Hematopoietic multipotent progenitor cell treated with erythropoietin and hydrocortisone succinate and interleukin-3 and kit ligand, for 8 days (in vitro differentiated cells): ENCODE measurements at places on chromosomes 5 and 9.

DNA sequence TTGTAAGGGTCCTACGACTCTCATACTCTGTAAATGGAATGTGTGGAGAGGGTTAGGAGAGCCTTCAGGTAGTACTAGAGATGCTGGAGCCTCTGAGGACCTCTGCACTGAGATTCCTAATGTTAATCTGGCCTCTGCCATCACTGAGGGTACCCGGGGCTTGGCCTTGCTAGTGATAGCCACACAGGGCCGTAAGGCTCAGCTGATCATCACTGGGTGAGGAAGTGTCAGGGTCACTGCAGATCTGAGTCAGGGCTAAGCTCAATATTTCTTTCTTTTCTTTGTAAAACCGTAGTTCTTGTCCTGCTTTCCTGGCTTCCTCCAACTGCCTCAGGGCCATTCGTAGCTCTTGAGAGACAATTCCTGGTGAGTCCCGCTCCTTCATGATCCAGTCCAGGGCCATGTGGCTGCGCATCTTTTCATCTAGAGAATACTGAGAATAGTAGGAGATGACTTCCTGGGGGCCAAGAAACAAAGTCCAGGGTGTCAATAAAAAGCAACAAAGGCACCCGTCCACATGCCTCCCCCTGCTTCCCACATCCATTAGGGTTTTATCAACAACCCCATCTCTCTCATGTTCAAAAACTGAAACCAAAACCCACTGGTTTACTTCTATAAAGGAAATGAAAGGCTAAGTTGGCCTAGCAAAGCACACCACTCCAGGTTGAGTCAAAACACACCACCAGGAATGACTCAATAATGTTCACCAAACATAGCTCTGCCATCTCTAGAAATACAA lies 47.7 kb downstream of the LIX1 start:
- no peak for DNase-seq

- DNase-seq: no peak
Measured at GRCh38 chr5:167967494-167968177, 323.8 kb upstream of the WWC1 start.

GRCh38 chr5:94640176-94640575 lies 21.7 kb downstream of the SLF1 start:
- DNase-seq: no peak

- no peak for DNase-seq
Measured at GRCh38 chr5:97071101-97071500, 71.3 kb downstream of the LIX1 start.

- DNase-seq: no peak
Measured at GRCh38 chr9:70112981-70113380, 69.3 kb downstream of the MAMDC2 start.

GRCh38 chr9:71485326-71485725 lies 283.0 kb downstream of the CEMIP2 start:
- DNase-seq: no peak
